ENCODE measurements at places on chromosomes 2 and 18. TPM values are rescaled to one million over a fixed set of nuclear protein-coding genes. Genes with fewer than 3 reads are reported as not detected.
A peak's percentile ranks its signal among the peaks of the same experiment; 100 is the strongest.

Gene UGT1A8
- 0.18 TPM for total RNA-seq

Gene NOL4
- 18.5 TPM for total RNA-seq

Gene PPM1G
- 79.6 TPM for total RNA-seq

Gene DSG1
- 16.2 TPM for total RNA-seq

Gene ALPG
- not detected for total RNA-seq

Gene PLA2R1
- total RNA-seq = not detected

- DNase-seq = no peak
Observed at GRCh38 chr2:10269291-10269690, 33.4 kb upstream of the HPCAL1 start.

GRCh38 chr2:16765356-16765755 lies 99.7 kb upstream of the CYRIA start:
- no peak for DNase-seq

GRCh38 chr2:66212749-66213148 lies 222.2 kb upstream of the MEIS1 start:
- no peak for DNase-seq

DNA sequence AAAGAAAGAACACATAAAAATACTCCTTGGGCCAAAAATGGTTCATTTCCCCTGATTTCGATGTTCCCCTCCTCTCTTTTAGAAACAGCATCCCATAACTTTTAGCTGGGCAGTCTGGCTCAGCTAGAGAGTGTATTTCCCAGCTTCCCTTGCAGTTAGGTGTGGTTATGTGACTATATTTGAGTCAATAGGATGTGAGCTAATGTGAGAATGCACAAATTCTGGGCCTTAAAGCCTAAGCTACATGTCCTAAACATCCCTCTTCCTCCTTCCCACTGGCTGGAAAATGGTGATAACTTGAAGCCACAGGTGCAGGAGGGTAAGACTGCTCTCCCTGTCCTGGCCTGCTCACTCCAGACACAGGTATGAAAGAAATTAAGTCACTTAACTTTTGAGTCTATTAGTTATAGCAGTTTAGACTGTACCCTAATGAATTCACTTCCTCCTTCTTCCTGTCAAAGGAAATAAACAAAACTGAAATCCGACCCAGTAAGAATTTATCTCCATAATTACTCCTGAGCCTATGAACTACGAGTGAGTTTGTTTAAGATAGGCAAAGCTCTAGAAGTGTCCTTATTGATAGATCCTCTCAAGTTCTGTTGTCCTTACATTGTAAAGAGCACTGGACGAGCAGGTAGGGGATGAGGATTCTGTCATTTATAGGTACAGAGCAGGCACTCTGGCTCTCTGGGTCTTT lies 177.6 kb downstream of the MTX2 start:
- peak; percentile 60 for DNase-seq

- DNase-seq = no peak
Observed at GRCh38 chr18:40407909-40408308, 1547.1 kb upstream of the PIK3C3 start.

DNA sequence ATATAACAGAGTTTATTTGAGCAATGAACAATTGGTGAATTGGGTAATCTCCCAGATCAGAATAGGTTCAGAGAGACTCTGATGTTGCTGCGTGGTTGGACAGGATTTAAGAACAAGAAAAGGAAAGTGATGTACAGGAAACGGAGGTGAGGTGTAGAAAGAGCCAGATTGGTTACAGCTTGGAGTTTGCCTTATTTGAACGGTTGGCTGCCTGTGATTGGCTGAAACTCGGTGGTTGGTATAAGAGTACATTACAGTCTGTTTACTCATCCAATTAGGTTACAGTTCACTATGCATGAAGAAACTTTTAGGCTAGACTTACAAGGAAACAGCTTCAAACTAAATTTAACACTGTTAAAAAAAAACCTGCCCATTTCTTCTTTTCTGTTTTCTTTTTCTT lies 68.0 kb upstream of the CABLES1 start:
- DNase-seq = peak; percentile 48

DNA sequence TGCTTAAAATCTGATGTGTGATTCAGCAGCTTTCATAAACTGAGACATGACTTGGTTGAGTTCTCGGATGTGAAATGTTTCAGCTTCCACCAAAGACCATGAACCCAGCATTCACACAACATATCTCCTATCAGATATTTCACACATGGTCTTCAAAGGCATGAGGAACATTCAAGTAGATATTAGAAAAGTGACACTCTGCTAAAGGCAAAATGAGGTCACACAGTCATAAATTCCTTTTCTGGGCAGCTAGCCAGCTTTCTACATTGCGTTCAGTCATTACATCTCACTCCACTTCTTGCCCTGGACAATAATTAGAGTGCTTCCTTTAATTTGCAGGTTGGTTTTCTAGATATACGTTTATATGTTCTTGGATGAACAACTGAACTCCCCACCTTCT lies 96.7 kb downstream of the GAREM1 start:
- no peak for DNase-seq

DNA sequence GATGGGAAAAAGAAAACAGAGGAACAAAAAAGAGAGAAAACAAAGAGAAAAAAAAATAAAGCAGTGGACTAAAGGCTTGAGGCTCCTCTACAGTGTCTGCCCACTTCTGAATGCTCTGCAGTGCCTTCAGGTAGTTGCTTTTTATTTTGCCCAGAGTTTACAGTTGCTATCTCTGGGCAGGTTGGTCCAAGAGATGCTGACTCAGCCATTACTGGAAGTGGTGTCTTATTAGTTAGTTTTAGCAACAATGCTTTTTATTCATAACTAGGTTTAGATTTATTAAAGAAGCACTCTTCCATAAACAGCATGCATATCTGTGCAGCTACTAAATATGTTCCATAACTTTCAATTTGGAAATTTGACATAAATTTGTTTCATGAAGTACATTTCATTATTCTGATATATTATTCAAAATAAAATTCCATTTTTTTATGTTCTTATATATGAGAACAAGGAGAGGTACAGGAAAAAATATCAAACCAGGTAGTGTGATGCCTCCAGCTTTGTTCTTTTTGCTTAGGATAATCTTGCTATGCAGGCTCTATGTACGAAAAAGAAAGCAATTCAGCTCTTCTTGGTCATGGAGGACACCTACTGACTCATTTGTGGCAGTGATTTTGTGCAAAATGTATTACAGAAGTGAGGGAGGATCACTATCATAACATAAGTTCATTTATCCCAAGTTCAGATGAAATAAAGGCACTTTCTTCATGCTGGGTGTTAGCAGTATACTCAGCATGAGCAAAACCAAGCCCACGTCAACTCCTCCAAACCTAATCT lies 69.5 kb downstream of the RPIA start:
- DNase-seq = no peak

Measured in Karpas-422 (cell line).